Right atrium auricular region (tissue), 2 donors: ENCODE measurements at places on chromosomes 6 and 20. TPM values are rescaled to one million over a fixed set of nuclear protein-coding genes. Genes with fewer than 3 reads are reported as not detected.

DNA sequence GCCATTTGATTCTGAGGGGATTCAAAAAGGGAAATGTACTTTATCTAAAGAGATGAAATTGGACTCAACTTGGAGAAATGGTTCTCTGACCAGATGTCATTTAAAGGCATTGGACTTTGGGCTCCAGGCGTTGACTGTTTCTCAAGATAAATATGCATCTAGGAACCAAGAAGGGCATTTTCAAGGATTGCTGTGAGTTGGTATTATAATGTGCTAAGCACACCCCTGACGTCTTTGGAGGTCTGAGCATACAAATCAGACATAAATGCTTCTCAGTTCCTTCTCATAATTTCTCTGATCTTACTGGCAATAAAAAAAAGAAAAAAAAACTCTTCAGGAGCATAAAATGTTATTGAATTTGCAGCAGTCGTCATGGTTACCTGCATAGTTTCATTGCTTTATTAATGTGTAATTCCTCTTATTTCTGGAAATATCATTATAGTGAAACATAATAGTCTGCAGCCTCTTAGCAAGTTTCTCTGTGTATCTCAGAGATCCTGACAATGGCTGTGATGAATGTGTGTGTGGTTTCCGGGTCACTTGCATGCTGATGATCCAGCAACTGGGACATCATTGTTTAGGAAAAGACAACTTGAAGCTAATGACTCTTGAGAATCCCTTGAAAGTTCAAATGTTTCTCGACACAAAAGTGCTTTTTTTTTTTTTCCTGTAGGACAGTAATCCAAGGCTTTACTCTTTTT is 136.0 kb downstream of the AIG1 start:
- no peak for DNase-seq

DNA sequence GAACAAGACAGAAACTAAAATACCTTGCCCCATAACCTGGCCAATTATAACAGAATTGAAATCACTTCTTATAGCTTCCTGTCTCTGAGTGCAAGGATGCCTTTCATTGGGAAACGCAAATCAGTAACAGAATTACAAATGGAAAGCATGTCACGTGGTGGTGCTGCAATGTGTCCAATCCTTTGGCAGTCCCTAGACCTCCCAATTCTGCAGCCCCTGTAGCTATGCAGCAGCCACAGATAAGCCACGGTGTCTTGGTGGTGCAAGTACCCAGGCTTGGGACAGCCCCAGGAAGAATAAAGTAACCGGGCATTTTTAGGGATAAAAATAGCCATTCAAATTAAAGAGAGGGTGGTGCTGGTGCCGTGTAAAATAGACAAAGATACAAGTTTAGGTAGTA is 134.6 kb upstream of the CCN2 start:
- DNase-seq: no peak

DNA sequence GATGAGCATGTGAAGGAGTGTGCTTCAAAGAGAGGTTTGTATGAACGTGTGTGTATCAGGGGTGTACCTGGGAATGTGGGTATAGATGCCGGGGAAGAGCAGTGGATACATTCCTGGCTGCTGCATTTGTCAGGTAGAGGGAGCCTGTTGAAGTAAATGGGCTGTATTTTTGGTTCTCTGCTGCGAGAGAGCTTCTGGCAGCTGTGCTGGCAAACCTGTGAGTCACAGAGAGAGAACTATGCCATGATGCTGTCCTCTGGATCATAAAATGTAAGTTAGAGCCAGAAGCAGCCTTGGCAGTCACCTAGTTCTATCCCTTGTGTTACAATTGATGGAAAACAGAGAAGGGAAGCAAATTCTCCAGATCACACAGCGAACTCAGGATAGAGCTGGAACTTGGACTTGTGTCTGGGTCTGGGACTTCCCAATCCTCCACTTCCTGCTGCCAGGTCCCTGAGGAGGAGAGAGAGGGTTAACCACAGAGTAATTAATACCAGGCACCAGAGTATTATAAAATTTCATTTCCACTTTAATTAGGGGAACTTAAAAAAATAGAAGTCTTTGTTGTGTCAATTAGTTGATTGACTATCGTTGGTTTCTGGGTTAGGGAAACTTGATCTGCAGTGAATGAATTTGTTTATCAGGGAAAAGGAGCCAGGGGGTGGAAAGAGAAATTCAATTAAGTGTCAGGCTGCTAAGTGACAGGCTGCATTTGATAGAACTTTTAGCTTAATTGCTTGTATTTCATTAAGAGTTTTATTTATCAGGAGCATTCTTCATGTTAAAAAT is 41.1 kb upstream of the GTSF1L start:
- no peak for DNase-seq

GRCh38 chr6:105077596-105078385 is 102.0 kb downstream of the POPDC3 start:
- no peak for DNase-seq

GRCh38 chr6:33143113-33143770 is 49.0 kb downstream of the COL11A2 start:
- no peak for DNase-seq

DNA sequence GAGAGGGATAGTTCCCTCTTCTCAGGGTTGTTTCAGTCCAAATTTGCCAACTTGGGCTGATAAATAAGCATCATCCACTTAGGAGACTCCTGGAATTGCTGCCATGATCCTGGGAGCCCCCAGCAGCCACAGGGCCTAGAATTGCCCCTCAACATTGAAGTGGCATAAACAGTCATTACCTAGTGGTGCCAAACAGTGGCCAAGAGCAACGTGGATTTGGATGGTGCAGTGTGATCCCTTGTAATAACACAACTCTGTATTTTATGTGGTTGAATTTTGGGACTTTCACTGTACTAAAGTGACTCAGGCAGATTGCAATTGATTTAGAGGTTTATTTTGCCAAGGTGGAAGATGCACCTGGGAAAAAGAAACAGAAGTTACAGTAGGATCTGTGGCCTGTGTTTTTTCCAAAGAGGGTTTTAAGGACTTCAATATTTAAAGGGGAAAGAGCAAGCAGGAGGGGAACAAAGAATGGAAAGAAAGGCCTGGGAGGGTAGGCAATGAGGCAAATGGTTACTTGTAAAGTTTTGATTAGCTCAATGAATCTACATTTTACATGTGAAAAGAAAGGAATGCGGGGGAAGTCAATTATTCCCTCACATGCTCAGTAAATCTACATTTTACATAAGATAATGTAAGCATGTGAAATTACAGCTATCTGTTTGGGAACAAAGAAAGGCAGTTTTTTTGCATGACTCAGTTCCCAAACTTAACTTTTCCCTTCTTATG is 168.0 kb upstream of the NOX3 start:
- no peak for DNase-seq

GRCh38 chr6:115796061-115796460 is 264.6 kb downstream of the FRK start:
- no peak for DNase-seq

DNA sequence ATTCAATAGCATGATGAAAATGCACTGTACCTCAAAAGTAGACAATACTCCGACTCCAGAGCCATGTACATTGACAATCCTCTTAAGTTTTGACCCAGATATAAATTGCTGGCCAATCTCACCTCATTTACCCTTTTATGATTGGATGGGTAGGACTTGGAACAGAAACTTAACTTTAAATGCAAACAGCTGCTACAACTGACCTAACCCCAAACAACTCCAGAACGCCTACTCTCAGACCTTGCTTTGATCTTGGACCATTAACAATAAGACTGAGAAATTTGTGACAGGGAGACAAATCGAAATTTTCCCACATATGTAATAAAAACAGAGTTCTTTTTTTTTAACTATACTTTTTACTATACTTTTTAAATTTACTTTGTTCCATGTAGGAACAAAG is 200.5 kb upstream of the MCHR2 start:
- DNase-seq: no peak

The ZKSCAN3 gene
- 3.7 TPM for total RNA-seq

The CST4 gene
- total RNA-seq: not detected
